ENCODE measurements at places on chromosomes 12 and 14. TPM values are rescaled to one million over a fixed set of nuclear protein-coding genes. Genes with fewer than 3 reads are reported as not detected.

RERG gene
- 2.5 TPM for total RNA-seq

SLC25A47 gene
- total RNA-seq: not detected

G2E3 gene
- total RNA-seq: 23.9 TPM

- no peak for DNase-seq
These were observed 121.0 kb downstream of the NCOR2 start for GRCh38 chr12:124446364-124446763.

DNA sequence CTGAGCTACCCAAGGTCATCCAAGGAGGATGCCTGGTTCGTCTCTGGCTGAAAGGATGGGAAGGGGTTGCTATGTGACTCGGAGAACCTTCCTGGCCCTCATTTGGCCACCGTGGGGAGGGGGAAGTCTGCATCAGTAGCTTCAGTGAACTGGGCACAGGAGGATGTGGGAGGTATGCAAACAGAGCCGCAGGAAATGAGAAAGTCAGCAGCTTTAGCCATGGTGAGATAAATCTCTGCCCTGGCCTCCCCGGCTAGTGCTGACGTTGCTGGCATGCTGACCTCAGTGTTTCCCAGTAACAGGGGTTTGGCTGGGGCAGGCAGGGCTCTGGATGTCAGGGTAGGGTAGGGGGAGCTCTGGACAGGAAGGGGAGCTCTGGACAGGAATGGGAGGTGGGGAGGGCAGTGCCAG is 2.3 kb upstream of the CEBPE start:
- peak; percentile 43 for DNase-seq

GRCh38 chr14:79630288-79630960 is 580.9 kb downstream of the DIO2 start:
- no peak for DNase-seq

GRCh38 chr14:21105095-21105494 is 4.2 kb downstream of the TMEM253 start:
- DNase-seq: no peak

DNA sequence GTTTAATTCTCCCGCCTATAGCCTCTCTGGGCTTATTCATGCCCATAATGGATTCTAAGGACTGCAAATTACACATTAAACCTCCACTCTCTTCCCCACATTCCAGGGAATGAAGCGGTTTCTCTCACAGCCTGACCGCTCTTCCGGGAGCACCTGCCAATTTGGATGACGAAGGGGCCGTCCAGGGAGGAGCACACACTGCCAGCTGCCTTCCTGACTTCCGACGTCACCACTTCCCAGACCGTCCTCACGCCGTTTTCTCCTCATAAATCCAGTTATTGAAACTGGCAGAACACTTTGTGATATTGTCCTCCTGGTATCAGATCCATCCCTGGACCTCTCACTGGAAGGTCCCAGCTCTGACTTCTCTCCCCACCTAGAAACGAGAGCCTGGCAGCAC is 87.6 kb downstream of the GCH1 start:
- DNase-seq: no peak

DNA sequence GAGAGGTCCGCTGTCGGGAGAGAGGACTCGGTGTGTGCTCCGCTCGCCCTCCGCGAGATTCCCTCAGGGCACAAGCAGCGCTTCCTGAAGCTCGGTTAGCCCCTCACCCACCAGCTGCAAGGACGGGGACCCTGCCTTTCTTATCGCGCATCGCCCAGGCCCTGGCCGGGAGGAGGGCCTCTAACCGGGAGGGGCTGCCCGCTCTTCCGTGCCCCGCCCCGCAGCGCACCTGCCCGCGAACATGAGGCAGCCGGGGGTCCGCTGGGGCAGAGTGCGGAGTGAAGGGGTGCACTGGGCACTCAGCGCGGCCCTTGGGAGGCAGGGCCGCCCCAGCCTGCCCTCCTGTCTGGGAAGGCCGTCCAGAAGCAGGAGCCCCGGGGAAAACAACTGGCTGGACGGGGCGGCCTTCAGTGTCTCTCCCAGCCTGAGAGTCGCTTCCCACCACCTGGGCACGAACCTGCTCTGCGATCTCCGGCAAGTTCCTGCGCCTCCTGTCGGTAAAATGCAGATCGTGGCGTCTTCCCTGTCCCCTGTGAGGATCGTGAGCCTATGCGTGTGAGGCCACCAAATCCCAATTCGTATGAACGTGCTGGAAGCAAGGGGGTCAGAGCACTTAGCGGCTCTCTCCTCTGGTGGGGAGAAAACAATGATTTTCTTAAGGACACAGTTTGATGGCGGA is 28.0 kb upstream of the ADIPOR2 start:
- DNase-seq: peak; percentile 58

GNG2 gene
- 80.8 TPM for total RNA-seq

DNA sequence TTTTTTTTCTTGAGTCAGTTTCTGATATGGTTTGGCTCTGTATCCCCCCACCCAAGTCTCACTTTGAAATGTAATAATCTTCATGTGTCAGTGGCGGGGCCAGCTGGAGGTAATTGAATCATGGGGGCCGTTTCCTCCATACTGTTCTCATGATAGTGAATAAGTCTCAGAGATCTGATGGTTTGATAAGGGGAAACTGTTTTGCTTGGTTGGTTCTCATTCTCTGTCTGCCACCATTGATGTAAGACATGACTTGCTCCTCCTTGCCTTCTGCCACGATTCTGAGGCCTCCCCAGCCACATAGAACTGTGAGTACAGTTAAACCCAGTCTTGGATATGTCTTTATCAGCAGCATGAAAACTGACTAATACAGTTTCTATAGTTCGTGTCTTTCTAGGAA is 42.9 kb downstream of the WNK1 start:
- DNase-seq: no peak

GRCh38 chr14:104770851-104771272 is 17.9 kb downstream of the SIVA1 start:
- DNase-seq: no peak

DPPA3 gene
- 0.26 TPM for total RNA-seq

METTL1 gene
- 10.6 TPM for total RNA-seq

GRCh38 chr14:72332046-72332445 is 399.8 kb downstream of the RGS6 start:
- no peak for DNase-seq

DNA sequence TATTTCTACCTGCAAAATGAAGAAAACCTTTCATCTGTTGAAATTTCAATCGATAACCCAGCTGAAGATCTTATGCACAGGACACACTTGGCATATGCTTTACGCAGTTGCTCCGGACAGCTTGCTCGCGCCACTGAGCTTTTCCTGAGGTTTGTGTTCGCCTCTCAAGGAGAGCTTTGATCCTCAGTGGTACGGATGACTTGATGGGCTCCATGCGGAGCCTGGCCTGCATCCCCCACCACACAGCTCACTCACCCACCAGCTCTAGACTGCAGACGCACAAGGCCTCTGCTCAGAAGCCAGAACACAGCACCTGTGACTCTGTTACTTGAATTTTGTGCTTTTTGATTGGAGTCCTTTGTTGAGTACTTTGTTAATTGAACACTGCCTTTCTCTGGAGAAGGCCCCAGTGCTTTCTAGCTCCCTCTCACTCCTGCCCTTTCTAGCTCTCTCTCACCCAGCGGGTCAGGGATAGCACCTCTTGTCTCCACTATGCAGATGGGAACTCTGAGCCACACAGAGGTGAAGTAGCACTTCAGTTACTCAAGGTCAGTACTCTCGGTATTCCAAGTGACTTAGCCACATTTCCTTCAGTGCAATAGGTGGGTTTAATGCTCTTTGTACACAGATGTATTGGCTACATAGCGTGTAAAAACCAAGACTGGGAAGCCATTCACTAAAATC is 52.1 kb downstream of the TBC1D30 start:
- DNase-seq: no peak

GRCh38 chr12:58787021-58787760 is 133.1 kb downstream of the LRIG3 start:
- no peak for DNase-seq

GRCh38 chr12:47067771-47068431 is 11.5 kb upstream of the PCED1B start:
- no peak for DNase-seq

GRCh38 chr12:39327510-39327909 is 115.4 kb downstream of the KIF21A start:
- DNase-seq: no peak

DNA sequence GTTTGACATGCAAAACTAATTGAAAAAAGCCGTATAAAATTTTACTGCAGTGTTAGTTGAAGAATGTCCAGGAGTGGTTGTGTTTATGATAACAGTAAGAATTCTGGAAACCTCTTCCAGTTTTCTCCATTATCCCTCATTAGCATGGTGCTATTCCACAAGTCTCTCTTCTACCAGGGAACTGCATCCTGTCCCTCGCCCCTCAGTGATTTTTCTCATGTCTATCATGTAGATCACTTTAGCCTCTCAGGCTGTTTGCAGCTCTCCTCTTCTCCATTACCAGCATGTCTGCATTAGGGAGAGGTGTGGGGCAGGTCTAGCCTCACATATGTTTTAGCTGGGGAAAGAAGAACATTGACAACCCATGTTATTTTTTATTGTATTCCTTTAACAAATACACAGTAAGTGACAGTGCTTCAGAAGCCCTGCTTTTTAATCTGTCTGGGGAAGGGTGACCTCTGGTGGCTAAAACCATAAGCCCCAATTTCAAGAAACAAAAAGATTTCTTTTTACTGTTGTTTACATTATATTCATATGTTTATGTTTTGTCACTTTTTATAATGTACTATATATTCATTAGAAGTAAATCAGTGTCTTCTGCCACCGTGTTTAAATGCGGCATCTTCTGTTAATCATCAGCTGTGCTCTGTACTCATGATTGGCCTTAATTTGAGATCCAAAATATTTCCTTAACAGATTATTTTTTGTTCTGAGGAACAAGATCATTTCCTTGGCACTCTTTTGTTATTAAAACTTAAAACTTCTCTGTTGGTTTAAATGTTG is 70.7 kb downstream of the RASSF8 start:
- DNase-seq: peak; percentile 45

- no peak for DNase-seq
These were observed 23.3 kb downstream of the TAS2R7 start for GRCh38 chr12:10779103-10779502.

DNA sequence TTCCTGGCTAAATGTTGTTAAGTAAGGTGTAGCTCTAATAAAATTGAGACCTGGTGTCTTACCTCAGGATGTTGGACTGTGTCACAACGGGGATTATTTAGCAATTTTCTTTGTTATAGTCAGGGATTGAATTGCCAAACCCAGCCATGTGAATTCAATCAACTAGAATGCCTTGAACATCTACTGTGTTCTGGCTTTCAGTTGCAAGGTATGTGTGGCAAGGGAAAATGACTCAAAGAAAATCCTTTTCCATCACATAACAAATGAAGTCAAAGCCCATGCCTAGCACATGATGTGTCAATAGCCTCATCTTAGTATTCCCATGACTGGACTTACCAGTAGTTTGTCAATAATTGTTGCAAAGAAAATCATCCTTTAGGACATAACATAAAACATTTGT is 519.8 kb upstream of the FLRT2 start:
- DNase-seq: no peak

DNA sequence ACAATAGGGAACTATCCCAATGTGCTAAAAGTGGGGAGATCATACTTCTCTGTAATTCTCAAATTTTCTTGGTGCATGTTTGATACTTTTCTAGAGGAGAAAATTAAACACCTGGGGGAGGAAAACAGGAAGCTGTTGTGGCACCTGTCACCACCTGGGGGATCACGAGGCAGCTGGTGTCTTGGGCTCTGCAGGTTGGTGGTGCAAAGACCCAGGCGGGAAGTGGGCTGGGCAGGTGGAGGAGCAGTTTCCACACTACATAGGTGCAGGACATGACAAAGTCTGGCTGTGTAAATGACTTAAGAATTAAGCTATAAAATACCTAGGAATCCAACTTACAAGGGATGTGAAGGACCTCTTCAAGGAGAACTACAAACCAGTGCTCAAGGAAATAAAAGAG is 23.2 kb downstream of the PEX5 start:
- DNase-seq: no peak

DNA sequence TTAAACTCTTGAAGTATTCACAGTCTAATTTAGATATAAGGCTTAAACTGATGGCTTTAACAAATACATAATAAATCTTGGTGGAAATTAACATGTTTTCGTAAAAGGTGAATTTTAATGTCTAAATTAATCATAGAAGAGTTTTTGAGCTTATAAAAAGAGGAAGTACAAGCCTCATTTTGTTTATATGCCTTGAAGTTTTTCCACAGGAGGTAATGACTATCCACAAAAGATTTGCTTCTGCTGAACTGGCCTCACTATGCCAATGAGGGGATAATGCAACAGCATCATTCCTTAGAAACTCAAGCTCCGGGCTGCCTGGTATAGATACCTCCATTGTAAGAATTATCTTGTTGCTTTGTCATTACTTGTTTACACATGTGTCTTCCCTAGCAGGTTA is 175.6 kb downstream of the DUSP6 start:
- no peak for DNase-seq

SLC38A6 gene
- total RNA-seq: 10.1 TPM

- DNase-seq: peak; percentile 12
These were observed 64.1 kb downstream of the ZNF641 start for GRCh38 chr12:48286665-48287064.

GDF3 gene
- total RNA-seq: 77.7 TPM

DNA sequence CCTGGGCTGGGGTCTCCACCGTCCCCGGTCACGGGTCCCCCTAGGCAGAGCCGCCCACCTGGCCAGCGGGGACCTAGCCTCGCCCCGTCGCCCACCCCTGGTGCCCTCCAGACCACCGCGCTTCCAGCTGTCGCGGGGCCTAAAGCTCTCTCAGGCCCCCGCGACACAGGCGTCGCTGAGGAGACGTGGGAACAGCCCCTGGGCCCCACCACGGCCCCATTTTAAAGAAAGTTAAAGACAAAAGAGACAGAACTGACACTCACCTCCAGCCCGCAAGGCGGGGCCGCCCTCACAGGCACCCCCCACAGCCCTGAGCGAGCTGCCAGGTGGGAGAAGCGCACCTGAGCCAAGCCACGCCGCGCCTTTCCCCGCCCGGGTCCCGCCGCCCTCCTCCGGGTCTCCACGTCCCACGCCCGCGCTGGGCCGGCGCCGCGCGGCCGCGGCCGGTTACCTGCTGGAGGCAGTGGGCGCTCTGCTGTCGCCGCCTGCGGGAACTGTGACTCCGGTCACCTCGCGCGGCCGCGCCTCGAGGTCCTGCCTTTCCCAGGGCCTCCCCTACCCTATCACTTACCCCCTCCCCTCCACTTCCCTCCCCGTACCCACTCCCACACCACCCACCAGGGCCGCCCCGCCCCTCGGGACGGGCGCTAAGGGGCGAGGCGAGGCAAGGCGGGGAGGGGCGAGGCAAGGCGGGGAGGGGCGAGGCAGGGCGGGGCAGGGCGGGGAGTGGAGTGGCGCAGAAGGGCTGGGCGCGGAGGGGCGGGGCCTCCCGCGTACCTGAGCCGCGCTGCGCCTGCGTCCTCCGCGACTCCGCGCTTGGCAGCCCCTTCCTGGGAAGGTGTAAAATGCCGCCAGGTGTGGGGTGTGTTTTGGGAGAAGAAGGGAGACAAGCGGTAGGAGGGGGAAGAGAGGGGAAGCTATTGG is 31.2 kb downstream of the TC2N start:
- peak; percentile 65 for DNase-seq

DNA sequence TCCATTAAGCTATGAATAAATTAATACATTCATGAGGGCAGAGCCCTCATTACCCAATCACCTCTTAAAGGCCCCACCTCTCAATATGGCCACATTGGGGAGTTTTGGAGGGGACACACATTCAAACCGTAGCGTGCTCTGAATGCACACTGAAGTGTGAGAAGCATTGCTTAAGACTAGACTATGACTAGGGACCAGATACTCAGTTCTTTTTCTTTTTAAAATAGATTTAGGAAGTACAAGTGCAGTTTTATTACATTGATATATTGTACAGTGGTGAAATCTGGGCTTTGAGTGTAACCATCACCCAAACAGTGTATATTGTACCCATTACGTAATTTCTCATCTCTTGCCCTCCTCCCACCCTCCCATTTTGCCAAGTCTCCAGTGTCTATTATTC is 21.0 kb upstream of the JDP2 start:
- DNase-seq: no peak

RPL10L gene
- not detected for total RNA-seq

TAS2R46 gene
- 0.82 TPM for total RNA-seq

Data from endothelial cell (in vitro differentiated cells).